ENCODE measurements at places on chromosomes 16 and 17. TPM values are rescaled to one million over a fixed set of nuclear protein-coding genes. Genes with fewer than 3 reads are reported as not detected.

The RCVRN gene
- total RNA-seq = not detected

The KCNJ12 gene
- 0.31 TPM for total RNA-seq

The SUZ12 gene
- 39.0 TPM for total RNA-seq

The FAM117A gene
- 6.5 TPM for total RNA-seq

The TMEM114 gene
- total RNA-seq = not detected

The SYNGR3 gene
- not detected for total RNA-seq

The ADAMTS18 gene
- not detected for total RNA-seq

The NOG gene
- not detected for total RNA-seq

The CDRT15 gene
- total RNA-seq = not detected

The GNGT2 gene
- total RNA-seq = not detected

The SPATA22 gene
- 0.31 TPM for total RNA-seq

The KRTAP4-6 gene
- not detected for total RNA-seq
